Smooth muscle cell of bladder (primary cell): ENCODE measurements at places on chromosomes 12 and 14. TPM values are rescaled to one million over a fixed set of nuclear protein-coding genes. Genes with fewer than 3 reads are reported as not detected.

The TBX3 gene
- total RNA-seq, result 14.5 and 22.0 TPM in 2 replicates

The MDP1 gene
- 16.2 and 17.7 TPM in 2 replicates for total RNA-seq

The RPL10L gene
- not detected in 2 replicates for total RNA-seq

The SDS gene
- not detected in 2 replicates for total RNA-seq

The PHLDA1 gene
- total RNA-seq, result 39.1 and 40.9 TPM in 2 replicates

The PPP4R4 gene
- total RNA-seq, result 1.7 and 4.1 TPM in 2 replicates

The FMNL3 gene
- total RNA-seq, result 13.9 TPM in 2 replicates

The GLT8D2 gene
- 56.2 and 75.8 TPM in 2 replicates for total RNA-seq

The TNS2 gene
- 23.2 and 37.3 TPM in 2 replicates for total RNA-seq

The ARID4A gene
- total RNA-seq, result 7.0 and 8.2 TPM in 2 replicates

The POLE2 gene
- 2.4 TPM in 2 replicates for total RNA-seq

The HCFC2 gene
- total RNA-seq, result 22.5 and 24.0 TPM in 2 replicates

The P3H3 gene
- total RNA-seq, result 78.9 and 105 TPM in 2 replicates

The LRP1 gene
- 258 and 432 TPM in 2 replicates for total RNA-seq

The SLC39A5 gene
- under 0.01 TPM in 2 replicates for total RNA-seq

The KLRC1 gene
- total RNA-seq, result not detected in 2 replicates

The PAN2 gene
- 17.8 and 24.4 TPM in 2 replicates for total RNA-seq

The PHETA1 gene
- 2.8 and 4.6 TPM in 2 replicates for total RNA-seq

The ACOT6 gene
- not detected in 2 replicates for total RNA-seq

The TOMM20L gene
- total RNA-seq, result not detected in 2 replicates

The CFL2 gene
- 63.9 and 107 TPM in 2 replicates for total RNA-seq

The TRHDE gene
- 3.5 and 18.3 TPM in 2 replicates for total RNA-seq

The LETMD1 gene
- total RNA-seq, result 53.6 and 58.4 TPM in 2 replicates

The DPPA3 gene
- not detected in 2 replicates for total RNA-seq

The OASL gene
- total RNA-seq, result 0.09 and 0.57 TPM in 2 replicates

The OVCH1 gene
- 0.09 and 0.14 TPM in 2 replicates for total RNA-seq

The ULK1 gene
- total RNA-seq, result 7.1 and 10.4 TPM in 2 replicates

The SERPINA3 gene
- 8.0 and 10.5 TPM in 2 replicates for total RNA-seq
